ENCODE measurements at places on chromosomes 2 and 18.

- DNase-seq = peak; percentile 76
These were observed 181.4 kb downstream of the SMAD2 start for GRCh38 chr18:47748847-47749599.

DNA sequence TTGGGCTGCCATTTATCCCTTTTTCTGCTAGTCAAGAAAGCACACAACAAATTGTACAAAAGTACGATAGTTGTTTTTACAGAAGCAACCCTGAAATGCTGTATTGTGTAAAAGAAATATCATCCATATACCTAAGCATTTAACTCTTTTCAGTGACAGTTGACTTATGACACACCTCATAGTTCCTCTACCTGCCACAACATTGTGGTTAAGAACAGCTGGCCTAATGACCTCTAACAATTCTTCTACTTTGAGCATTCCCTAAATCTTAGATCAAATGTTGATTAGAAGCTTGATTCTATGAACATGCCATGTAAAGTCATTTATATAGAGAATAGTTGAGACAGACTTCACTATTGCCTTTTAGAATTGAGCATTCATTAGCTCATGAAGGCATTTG, 165.9 kb upstream of the SETBP1 start:
- DNase-seq = no peak

GRCh38 chr2:120976501-120977307, 241.0 kb downstream of the GLI2 start:
- no peak for DNase-seq

DNA sequence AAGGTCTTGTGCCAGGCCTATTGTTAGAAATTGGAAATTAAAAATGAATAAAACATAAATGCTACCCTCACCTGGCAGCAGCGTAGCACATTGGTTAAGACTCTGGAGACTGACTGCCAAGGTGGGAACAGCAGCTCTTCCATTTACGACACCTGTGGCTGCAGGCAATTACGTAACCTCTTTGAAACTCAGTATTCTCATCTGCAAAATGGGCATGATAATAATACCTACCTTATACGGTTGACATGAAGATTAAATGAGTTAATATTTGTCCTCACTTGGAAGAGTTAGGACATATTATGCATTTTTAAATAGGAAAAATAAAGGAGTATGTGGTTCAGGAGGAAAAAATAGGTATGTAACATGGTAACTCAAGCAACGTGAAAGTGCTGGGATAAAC, 279.3 kb upstream of the NCKAP5 start:
- no peak for DNase-seq

DNA sequence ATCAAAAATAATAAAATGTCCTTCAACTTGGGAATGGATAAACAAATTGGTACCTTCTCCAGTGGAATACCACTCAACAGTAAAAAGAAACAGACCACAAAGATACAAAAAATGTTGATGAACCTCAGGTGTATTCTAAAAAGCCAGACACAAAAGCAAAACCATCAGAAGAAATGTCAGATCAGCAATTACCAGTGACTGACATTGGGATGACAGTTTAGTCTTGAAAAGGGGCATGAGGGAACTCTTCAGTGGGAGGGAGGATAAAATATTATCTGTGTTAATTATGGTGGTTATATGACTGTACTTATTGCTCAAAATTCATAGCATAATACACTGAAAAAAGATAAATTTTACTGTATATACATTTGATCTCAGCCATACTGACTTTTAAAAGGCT, 473.0 kb downstream of the TMX3 start:
- DNase-seq = no peak

GRCh38 chr2:208204166-208204565, 14.3 kb upstream of the C2orf80 start:
- no peak for DNase-seq

- no peak for DNase-seq
These were observed 35.8 kb downstream of the PID1 start for GRCh38 chr2:229235131-229235914.

DNA sequence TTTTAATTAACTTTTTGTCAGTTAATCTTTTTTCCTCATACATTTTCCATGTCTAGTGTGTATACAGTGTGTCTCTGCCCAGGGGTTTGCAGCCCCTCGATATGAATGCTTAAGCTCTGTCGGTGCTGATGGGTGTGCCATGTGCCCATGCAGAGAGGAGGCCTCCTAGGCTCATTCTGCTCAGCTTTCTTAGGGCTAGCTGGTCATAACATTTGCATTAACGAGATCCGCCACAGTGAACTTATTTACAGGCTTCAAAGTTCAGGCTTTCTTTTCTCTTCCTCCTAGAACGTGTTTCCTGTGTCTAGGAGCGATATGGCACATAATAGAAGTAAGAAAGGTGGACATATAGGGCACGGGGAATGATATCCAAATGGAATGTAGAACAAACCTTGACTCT, 783.3 kb downstream of the PLCL1 start:
- DNase-seq = no peak

DNA sequence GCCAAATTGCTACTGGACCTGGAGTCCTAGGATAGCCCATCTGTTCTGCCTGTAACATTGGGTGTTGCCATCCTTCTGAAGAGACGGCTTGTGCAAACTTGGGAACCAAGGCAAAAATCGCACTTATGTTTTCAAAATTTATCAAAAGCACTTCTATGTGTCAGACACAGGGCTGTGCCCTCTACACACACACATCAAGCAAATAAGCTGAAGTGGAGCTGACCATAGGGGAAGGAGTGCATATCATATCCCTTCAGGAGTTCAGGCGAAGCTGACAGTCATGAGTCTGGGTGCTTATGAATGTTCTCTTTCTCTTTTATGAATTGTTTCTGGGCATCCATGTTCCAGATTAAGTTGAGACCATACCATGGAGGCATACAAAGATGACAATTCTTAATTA, 247.9 kb downstream of the CYRIA start:
- DNase-seq = no peak

GRCh38 chr2:17309741-17310339, 208.4 kb downstream of the RAD51AP2 start:
- DNase-seq = no peak

- no peak for DNase-seq
These were observed 159.2 kb downstream of the DDX1 start for GRCh38 chr2:15750822-15751329.

DNA sequence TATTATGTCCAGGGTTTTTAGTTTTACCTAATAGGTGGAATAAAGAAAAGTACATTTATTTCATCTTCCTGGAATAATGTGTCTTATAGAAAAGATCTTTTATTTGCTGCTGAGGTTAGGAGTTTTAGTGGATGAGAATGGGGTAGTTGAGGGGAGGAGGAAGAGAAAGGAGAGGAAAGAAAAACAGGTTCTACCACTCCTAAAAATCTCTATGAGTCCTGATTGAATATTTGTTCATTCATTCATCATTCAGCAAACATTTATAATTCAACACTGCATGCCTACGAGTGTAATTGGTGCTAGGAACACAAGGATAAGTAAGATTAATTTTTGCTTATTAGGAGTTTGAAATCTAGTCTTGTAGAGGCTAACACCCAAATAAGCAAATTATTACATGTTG, 45.2 kb upstream of the SLC4A10 start:
- DNase-seq = no peak

GRCh38 chr18:5061785-5062184, 135.3 kb downstream of the AKAIN1 start:
- DNase-seq = no peak

GRCh38 chr2:170928036-170928823, 823 bp upstream of the GORASP2 start:
- DNase-seq = no peak

- no peak for DNase-seq
These were observed 40.0 kb downstream of the LBH start for GRCh38 chr2:30271301-30271700.

GRCh38 chr18:9894454-9895068, 8.8 kb downstream of the TXNDC2 start:
- DNase-seq = no peak

DNA sequence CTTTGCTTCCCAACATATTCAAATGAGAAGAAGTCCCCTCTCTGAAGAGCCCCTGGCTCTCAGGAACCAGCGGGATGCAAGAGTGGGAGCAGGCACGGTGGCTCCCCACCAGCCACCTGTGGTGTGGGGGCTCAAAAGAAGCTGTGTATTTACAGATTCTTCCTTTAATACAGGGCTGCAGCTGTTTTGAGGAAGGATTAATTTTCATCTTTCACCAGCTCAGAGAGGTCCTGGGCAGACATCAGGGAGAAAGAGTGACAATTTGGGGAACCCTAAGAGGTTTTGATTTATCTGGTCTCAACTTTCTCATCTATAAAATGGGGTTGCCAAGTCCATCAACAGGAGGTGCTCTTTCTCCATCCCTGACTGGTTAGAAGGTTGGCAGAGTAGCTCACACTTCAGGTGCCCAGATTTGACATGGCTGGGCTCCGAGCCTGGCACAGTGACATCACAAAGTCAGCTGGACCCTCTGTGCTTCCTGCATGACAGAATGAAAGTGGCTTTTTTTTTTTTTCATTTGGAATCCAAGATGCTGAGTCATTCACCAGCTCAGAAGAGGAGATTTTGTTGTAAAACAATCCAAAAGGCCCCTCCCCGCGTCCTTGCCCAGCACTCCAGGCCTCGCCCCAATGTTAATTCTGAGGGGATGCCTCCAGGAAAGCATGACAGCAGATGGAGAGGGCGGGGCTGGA, 15.5 kb upstream of the SIX2 start:
- no peak for DNase-seq

- no peak for DNase-seq
These were observed 15.4 kb upstream of the UGT1A8 start for GRCh38 chr2:233602076-233602475.

- no peak for DNase-seq
These were observed 252.6 kb downstream of the TTC32 start for GRCh38 chr2:19649142-19649541.

GRCh38 chr2:220246386-220246785, 619.0 kb downstream of the SLC4A3 start:
- no peak for DNase-seq

DNA sequence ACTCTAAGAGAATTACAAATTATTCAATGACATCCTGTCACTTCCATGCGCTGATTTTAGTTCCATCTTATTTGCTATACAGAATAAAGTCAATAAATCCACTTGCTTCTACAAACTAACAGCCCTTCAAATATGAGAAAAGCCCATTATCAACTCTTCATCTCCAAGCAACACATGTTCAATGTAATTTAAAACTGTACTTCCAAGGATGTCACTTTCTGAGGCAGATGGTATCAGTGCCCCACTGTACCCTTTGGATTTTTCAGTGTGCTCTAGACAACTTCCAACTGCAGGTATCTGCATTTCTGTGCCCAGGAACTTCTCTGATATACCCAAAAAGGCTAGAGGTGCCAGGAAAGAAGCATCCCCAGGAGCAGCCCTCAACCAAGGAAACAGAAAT, 87.6 kb downstream of the SMAD2 start:
- no peak for DNase-seq

- no peak for DNase-seq
These were observed 457.9 kb downstream of the PIK3C3 start for GRCh38 chr18:42412896-42413295.

DNA sequence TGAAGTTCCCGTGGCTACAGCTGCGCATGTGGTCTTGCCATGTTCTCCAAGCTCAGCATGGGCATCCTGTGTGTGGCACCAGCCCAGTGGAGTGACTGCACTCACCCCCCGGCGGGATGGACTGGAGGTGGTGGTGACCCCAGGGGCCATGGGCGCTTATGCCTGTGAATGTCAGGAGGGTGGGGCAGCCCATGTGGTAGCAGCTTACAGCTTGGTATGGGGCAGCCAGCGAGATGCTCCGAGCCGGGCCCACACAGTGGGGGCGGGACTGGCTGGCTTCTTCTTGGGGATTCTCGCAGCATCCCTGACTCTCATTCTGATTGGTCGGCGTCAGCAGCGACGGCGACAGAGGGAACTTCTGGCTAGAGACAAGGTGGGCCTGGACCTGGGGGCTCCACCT, 25.6 kb downstream of the SEMA4F start:
- DNase-seq = no peak

GRCh38 chr2:207387001-207387571, 142.7 kb upstream of the CREB1 start:
- DNase-seq = no peak

DNA sequence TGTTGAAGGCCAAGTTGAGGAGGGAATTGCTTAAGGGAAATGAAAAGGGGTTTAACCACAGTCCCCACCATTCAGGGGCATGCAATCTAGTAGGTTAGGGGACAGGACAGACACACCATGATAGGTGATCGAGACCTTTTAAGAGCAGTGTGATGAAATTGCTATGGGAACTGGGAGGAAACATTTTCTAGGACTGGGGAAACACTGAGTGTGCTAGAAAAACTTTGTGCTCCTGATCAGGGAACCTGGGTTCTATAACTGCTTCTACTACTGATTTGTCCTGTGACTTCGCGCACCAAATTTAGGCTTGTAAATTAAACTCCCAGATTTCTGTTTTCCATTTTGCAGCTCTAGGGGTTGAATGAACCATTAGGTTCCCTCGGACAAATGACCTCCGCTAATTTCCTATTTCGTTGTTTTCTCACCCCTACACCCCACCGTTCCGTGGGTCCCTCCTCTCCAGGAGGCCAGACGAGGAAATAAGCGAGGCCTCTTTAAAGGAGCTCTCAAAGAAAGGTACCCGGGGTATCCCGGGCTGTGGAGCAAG, 371 bp upstream of the LCLAT1 start:
- no peak for DNase-seq

GRCh38 chr2:120898961-120899750, 163.5 kb downstream of the GLI2 start:
- DNase-seq = no peak

DNA sequence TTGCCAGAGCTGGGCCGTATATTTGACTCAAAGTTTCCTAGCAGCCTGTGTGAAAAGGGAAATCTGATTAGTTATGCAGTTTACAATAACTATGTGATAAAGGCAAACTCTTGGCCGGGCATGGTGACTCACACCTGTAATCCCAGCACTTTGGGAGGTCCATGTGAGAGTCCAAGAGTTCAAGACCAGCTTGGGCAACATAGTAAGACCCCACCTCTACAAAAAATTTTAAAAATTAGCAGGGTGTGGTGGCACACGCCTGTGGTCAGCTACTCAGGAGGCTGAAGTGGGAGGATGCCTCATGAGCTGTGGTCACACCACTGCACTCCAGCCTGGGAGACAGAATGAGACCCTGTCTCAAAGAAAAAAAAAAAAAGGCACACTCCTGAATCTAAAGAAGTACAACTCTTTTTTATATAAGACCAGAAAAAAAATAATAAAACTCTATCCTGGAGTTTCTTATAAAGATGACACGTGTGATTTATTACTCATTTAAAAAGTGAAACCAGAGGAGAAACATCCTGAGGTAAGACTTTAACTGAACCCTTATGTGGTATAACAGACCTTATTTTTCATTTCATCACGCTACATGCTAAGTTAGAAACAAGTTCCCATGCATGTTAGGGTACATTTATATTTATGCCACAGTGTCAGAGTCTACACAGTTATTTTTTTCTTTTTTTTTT, 32.6 kb upstream of the KCMF1 start:
- peak; percentile 51 for DNase-seq

DNA sequence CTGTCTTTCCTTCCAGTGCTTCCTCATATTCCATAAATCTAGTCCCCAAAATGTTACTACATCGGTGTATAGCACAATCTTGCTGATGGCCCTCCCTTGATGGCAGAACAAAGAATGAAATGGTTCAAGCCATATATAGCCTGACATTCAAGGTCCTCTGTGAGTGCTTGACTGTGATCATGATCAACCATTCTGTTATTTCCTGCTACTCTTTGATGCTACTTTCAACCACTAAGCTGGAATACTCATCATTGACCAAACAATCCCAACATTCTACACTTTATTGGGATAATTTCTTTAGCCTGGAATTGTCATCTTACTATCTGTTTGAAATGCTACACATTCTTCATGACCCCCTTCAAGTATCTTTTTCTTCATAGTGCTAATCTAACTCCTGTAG, 633.9 kb downstream of the PLCL1 start:
- DNase-seq = no peak

Data from central memory CD4-positive, alpha-beta T cell (primary cell).